ENCODE measurements at places on chromosomes 3 and 15.

DNA sequence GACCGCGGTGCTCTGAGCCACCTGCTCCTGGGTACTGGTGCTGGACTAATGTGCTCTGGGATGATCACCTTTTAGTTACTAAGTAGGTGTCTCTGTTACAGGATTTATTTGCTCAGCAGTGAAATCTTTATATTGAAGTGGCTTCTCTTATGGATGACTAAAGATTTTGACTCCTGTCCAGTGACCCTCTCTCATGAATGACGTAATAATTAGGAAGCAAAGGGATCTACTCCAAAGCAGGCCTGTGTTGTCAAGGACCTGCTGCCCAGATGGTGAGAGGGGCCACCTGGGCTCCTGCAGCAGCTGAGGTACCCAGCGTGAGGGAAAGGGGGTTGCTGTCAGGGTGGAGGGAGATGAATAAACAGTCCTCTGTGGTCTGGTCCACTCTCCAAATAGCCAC lies 263.6 kb downstream of the GABRG3 start:
- no peak for DNase-seq

DNA sequence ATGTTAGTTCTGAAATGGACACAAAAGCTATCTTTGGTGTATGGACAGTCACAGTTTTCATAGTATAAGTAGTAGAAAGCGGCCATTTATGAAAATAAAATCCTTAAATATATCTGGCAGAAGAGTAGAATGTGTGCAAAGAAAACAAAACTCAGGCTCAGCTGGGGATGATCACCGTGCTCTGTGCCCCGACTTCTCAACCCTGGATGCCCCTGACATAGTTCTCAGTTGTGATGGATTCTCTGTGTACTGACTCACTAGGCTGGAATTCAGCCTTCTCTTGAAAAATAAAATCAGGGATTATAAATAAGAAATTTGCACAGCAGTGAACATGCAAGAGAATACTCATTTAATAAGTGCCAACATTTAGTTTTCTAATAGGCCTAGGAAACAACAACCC lies 925.1 kb upstream of the NR2F2 start:
- no peak for DNase-seq

GRCh38 chr3:25781145-25781757 lies 2.0 kb downstream of the NGLY1 start:
- DNase-seq: no peak

- no peak for DNase-seq
Observed at GRCh38 chr3:32556332-32556731, 14.3 kb downstream of the DYNC1LI1 start.

GRCh38 chr3:132847849-132848625 lies 125.8 kb upstream of the NPHP3 start:
- DNase-seq: no peak

All from stimulated activated CD8-positive, alpha-beta memory T cell treated with anti-CD3 and anti-CD28 coated beads, Interleukin-2, amount 100 ng/mL, for 48 hours (primary cell).